GM12891 (cell line): ENCODE measurements at places on chromosomes 11 and 22.

GRCh38 chr11:43789700-43790443 is 90.8 kb upstream of the ALKBH3 start:
- no peak for DNase-seq

GRCh38 chr11:93849751-93850593 is 446 bp downstream of the VSTM5 start:
- no peak for DNase-seq

- DNase-seq, result no peak
Measured at GRCh38 chr11:86180423-86180822, 64.1 kb upstream of the EED start.

GRCh38 chr11:30487200-30487898 is 98.8 kb downstream of the MPPED2 start:
- no peak for DNase-seq
